Activated CD4-positive, CD25-positive, alpha-beta regulatory T cell treated with anti-CD3 and anti-CD28 coated beads, Interleukin-2, amount 50 U/mL, for 16 hours (primary cell): ENCODE measurements at places on chromosomes 3 and 15.

DNA sequence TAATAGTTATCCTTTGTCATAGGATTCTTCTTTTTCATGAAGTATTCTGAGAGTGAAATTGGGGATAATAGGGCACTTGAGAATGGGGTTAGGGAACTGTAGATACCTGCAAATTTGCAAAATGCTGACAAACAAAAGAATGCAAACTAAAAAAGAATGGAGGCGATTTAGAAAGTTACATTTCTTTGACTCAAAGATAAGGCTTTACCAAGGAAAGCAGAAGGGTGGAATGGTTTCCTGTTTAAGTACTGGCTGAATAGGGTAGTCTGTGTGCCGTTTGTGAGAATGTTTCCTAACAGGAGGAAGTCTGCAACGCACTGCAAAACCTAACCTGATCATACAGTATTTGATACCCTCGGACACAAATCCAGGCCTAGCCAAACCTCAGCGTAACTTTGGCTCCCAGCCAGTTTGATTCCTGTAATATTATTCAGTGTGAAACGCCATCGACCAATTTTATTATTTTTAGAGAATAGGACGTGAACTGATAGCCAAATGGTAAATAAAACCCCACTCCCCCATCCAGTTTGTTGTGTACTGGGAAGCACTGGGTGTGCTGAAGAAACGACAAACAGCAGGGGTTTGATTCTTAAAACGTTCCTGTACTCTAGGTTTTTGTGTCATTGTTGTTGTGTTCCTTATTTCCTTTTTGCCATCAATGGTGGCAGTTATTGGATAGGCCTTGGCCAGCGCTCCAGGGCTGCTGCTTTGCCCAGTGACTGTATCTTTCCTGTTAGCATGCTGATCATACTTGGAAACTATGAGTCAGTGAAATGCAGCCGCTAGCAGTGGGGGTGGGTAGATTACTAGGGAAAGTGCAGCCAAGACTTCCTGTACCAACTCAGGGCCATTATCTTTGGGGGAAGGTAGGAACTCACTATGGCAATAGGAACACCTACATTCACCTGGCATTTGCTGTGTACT lies 148.0 kb upstream of the TBL1XR1 start:
- peak; percentile 37 for DNase-seq

DNA sequence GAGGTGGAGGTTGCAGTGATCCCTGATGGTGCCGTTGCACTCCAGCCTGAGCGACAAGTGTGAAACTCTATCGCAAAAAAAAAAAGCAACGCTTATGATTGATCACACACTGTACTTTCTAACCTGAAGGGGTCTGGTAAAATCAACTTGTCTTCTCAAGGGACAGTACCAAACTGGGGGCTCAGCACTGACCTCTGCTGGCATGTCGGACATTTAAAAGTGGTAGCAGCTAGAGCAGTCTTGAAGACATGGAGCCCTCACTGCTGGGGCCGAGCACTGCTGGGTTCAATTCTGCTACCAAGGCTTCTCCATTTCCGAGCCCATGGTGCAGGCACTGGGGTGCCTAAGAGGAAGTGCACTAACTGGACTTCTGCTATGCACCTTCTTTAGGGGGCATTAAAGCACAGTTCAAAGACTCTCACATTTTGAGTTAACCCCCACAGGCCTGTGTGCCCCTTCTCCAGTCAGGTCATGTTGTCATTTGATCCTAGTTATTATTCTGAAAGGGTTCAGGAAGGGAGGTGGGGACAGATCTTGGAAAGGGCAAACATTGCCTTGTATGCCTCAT lies 26.4 kb upstream of the LAMP3 start:
- no peak for DNase-seq

GRCh38 chr15:35987056-35987455 lies 441.1 kb upstream of the DPH6 start:
- DNase-seq, result no peak

DNA sequence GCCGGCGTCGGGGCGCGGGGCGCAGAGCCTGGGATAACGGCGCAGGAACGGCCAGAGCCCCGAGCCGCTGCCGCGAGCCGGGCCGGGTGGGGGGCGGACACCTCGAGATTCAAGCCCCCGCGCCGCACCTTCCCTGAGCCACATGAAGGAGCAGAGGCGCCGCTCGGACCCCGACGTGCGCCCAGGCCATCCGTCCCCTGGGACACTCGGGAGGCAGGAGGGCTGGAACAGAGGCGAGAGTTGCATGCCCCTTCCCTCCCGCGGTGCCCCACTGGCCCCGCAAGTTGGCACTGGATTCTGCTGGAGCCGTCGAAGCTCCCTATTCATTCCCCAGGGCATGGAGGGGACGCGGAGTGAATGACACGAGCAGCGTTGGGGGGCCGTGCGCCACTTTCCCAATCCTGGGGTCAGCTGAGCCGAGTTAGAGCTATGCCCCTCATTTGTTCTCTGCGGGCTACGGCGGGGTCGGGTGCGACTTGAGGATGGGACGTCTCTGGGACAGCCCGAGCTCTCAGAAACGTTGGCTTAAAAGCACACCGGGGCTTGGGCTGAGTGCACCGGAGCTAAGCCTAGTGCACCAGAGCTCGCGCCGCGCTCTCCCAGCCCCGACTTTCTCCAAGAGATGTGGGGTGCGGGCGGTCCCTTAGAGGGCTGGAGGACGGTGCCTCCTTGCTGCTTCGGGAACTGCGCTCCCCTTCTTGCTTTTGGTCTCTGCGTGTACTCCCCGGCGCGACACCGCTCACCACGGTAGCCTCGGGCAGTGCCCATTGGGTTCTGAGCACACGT lies 588 bp downstream of the SLC6A1 start:
- no peak for DNase-seq

DNA sequence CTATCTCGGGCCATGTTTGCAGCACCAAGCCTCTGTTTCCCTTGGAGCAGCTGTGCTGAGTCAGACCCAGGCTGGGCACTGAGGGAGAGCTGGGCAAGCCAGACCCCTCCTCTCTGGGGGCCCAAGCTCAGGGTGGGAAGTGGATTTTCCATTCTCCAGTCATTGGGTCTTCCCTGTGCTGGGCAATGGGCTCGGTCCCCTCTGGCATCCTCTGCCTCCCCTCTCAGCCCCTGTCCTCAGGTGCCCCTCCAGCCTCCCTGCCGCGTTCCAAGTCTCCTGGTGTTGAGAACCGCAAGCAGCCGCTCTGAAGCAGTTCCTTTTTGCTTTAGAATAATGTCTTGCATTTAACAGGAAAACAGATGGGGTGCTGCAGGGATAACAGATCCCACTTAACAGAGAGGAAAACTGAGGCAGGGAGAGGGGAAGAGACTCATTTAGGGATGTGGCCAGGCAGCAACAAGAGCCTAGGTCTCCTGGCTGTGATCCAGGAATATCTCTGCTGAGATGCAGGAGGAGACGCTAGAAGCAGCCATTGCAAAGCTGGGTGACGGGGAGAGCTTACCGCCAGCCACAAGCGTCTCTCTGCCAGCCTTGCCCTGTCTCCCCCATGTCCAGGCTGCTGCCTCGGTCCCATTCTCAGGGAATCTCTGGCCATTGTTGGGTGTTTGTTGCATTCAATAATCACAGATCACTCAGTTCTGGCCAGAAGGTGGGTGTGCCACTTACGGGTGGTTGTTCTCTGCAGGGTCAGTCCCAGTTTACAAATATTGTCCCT lies 1.2 kb downstream of the RHO start:
- no peak for DNase-seq

DNA sequence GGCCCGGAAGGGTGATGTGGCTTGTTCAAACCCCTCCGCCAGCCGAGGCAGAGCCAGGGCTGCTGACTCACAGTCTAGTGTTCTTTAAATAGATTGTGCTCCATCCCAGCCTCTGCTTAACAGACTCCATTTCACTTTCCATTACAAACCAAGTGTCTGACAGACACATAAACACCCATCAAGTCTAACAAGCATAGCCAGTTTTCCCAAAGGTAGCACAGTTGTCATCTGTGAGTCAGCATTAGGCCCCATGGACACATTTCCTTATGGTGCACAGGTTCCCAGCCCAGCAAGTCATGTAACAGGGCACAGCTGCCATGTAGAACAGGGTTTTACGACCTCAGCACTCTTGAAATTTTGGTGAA lies 109.9 kb upstream of the RAP2B start:
- no peak for DNase-seq

DNA sequence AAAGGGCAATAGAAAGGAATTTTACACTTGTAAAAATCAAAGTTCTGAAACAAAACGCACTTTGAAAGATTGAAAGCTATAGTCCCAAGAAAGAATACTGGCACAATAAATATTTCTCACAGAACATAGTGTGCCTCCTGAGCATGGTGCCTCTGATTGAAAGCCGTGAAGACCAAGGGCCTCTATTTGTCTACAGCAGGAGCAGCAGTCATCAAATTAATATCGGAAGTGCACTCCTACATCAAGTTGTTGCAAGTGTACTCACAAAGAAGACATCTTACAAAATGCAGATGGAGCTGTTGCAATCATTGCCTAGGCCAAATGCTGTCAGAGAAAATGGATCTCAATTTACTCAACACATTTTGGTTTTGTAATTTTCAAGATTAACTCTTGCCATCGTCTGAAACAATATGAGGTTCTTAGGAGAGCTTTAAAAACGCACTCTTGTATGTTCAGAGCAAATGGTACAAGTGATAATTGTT lies 9.2 kb upstream of the WDR49 start:
- DNase-seq, result no peak

- DNase-seq, result no peak
Measured at GRCh38 chr3:193879099-193879863, 256.7 kb upstream of the HES1 start.

DNA sequence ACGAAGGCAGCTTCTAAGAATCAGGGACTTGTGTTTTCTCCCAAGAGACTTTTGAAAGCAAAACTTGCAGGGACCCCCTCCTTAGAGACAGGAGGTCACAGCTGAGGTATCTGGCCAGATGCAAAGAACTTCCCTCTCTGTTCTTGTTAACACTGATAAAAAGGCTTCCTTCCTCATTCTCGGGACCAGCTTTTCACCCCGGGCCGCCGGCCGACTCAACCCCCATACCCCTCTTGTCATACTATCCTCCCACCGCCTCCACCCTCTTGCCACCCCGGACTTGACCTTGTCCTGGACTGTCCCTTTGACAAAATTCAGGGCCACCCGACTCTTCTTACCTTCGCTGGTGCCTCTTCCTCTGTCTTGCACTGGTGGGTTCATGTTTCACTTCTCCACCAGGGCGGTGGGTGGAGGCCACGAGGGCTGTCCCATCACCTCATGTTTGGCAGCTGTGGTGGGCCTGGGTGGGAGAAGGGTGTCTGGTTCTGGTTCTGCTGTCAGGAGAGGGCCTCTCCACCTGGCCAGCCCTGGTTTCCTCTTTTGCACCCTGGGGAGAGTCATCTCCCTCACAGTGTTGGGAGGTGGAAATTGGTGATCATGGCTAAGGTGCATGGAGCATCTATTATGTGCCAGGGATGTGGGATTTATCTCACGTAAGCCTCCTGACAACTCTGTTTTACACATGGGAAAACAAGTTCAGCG lies 32.5 kb downstream of the BHLHE40 start:
- DNase-seq, result no peak

DNA sequence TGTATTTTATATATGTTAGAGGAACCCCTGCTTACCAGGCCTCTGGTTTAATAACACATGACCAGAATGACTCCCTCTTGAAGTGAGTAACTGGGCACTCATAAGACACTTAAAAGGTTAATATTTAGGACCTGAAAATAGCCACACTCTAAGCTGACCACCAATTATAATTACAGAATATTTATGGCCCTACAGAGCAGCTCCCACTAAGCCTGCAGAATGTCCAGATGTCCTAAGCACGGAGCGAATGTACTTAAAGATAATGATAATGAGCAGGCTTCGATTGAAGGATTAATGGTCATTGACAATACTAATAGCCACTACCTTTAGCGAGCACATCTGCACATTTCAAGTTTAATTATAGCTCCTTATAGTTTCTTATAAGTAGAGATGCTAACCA lies 22.8 kb upstream of the KCTD6 start:
- no peak for DNase-seq

GRCh38 chr15:38479266-38479665 lies 25.3 kb downstream of the FAM98B start:
- no peak for DNase-seq

DNA sequence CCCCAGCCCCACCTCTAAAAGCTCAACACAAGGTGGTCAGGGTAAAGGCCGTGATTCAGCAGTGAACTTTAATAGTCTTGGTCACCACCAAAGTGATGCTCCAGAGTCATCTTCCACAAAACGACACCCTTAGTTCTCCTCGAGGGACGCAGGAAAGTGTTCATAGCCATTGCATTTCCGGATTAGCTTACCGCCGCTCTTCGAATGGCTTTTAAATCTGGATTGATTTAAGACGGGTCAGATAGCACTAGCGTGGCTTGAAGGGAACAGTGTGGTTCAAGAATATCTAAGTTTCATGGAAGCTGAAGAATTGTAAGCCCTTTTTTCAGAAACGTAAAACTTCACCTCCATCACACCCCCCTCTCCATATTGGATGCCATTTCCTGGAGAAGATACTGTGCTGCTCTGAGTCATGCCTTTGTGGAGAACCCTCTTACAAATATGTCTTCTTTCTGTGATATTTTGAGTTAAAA lies 829 bp downstream of the RNF7 start:
- no peak for DNase-seq

DNA sequence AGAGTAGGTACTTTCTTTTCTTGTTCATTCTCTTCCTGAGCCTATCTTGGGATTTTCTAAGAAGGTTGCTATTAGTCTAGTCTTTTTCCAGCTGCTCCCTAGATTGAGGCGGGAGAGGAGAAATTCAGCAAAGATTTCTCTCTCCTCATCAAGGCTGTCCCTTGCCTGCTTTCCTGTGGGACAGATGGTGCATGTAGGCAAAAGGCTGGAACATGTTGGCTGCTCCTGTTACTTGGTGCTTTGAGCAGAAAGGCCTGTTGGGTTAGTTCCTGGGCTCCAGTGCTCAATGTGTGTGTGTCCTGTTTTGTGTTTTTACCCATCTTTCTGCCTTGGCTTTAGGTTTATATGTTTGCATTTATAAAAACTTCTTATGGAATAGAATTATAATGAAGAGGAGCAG lies 9.1 kb upstream of the SNRPN start:
- no peak for DNase-seq

DNA sequence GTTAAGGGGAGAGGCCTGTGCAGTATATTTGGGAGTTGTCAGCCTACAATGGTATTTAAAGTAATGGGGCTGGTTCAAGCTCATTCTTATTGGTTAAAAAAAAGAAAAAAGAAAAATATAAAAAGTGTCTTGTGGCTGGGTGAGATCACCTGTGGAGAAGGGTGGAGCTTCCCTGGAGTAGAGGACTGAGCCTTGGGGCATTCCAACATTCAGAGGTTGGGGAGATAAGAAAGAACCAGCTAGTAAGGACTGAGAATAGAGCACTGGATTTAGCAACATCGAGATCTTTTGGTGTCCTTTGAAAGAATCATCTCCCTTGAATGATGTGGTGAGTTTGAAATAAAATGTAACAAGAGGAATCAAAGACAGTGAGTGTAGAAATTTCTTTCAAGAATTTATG lies 5.2 kb downstream of the SLC49A4 start:
- DNase-seq, result no peak

- DNase-seq, result no peak
Measured at GRCh38 chr3:122355612-122356011, 27.4 kb downstream of the MIX23 start.

DNA sequence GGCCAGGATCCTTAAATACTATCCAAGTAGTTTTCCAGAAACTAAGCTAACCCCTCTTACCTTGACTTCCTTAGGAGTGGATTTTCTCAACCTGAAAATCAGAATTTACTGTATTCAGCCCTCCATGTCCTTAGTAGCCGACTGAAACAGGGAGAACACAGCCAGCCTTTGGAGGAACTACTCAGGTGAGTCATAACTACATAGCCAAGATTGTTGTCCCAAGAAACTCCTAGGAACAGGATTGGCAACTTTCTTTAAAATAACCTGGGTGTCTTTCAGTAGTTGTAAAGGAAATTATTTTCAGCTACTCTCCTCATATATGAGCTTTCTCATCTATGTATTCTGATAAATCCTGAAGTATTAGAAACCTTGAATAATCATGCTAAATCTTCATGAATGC lies 22.3 kb downstream of the FANCD2OS start:
- no peak for DNase-seq
